ENCODE measurements at places on chromosomes 3 and 15. TPM values are rescaled to one million over a fixed set of nuclear protein-coding genes. Genes with fewer than 3 reads are reported as not detected.

DNA sequence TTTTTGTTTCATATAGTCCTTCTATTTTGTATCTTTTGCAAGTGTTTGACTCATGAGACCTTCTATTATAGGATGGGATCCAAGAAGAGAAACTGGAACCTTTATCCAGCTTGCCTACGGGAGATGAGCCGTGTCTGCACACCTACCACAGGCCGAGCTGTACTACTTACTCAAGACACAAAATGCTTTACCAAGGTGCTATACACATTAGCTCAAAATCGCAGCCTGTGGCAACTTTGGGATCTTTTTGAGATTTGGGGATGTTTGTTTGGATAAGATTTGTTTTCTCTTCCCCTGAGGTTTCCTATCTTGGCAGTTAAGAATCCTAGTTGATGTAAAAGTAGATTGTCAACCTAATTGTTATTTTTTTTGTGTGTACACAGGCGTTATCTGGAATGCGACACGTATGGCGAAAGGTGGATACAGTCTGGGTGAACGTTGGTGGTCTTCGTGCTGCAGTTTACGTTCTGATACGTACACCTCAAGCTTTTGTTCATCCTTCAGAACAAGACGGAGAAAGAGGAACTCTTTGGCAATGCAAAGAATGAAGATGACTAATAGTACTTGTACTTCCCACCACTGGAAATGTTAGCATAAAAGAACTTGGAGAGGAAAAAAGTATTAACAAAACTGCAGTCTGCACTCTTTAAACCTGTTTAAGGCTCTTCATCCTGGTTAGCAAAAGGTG is 13.1 kb upstream of the SETD5 start:
- no peak for DNase-seq

- DNase-seq: no peak
Observed at GRCh38 chr15:49062900-49063299, 16.7 kb upstream of the SECISBP2L start.

Gene CLDN16
- not detected for total RNA-seq

DNA sequence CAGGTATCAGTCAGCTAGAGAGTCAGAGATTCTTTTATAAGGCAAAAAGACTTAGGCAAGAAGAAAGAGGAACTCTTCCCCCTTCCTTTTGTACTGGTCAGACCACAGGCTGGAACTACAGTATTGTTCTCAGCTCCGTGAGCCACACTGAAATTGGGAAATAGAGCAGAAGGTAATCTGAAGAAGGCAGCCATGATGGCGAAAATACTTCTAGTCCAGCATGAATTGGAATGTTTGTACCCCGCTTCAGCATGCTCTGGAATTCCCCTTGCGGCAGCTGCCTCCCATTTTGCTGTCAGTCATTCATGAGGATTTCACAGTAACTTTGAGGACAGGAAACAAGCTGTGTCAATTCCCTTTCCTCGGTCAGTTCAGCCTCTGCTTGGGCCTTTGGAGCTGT is 96.2 kb downstream of the CORO2B start:
- DNase-seq: peak; percentile 44

Gene CTDSPL2
- total RNA-seq: 19.0 TPM

GRCh38 chr3:123301331-123302184 is 99.8 kb downstream of the SEC22A start:
- DNase-seq: no peak

DNA sequence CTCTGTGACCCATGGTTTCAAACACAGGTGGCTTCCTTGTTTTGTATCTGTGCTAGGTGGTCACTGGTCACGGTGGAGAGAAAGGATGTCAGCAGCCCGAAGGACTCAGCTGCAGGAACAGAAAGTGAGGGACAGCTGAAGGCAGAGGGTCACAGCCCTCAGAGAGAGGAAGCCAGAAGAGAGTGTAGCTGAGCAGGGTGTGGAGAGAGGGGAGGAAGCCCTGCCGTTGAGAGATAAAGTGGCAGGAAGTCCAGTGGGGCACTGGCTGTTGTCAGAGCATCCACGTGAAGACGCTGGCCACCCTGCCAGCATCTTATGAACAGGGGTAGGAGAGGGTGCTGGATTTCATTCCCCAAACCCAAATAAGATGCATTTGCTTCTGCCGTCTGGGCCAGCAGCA is 36.9 kb downstream of the LIMD1 start:
- no peak for DNase-seq

Gene DUOXA2
- total RNA-seq: not detected

GRCh38 chr3:194736896-194737600 is 51.4 kb downstream of the FAM43A start:
- no peak for DNase-seq

GRCh38 chr3:47376393-47376792 is 4.4 kb upstream of the PTPN23 start:
- DNase-seq: no peak

Gene IL17RD
- 4.3 TPM for total RNA-seq

- no peak for DNase-seq
Observed at GRCh38 chr3:95280711-95281352, 1218.0 kb downstream of the NSUN3 start.

Data from cardiac septum (tissue), 1 donor.